ENCODE measurements at places on chromosomes 5 and 9. TPM values are rescaled to one million over a fixed set of nuclear protein-coding genes. Genes with fewer than 3 reads are reported as not detected.

Gene GALNT12
- polyA plus RNA-seq, result 7.4 TPM

Gene TMEM8B
- 5.3 TPM for polyA plus RNA-seq

DNA sequence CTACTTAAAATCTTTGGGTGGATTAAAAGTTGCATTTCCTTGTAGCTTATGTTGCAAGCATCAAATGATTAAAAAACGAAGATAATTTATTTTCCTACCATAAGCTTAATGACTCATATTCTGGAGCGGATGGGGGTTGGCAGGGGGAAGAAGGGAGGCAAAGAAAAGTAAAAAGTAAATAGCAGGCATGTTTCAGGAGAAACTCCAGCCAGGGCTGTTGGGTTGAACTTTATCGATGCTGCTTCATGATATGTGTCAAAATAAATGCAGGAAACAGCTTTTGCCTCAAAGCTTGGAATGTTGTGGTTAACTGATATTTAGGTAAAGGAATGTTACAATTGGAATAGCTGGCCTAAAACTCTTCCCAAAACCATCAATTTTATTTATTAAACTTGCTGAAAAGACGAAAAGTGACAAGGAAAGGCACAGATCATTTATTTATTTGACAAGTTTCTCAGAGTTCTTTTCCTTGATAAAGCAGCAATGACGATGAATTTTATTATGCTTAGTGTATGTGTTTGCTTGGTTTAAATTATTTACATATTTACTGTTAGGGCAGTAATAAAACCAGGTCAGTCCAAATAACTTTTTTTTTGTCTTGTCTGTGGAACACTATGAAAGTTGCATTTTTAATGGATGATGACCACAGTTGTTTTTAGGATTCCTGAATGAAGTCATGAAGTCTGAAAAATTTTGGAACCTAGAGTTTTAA, 177.9 kb downstream of the PCSK1 start:
- DNase-seq, result no peak

DNA sequence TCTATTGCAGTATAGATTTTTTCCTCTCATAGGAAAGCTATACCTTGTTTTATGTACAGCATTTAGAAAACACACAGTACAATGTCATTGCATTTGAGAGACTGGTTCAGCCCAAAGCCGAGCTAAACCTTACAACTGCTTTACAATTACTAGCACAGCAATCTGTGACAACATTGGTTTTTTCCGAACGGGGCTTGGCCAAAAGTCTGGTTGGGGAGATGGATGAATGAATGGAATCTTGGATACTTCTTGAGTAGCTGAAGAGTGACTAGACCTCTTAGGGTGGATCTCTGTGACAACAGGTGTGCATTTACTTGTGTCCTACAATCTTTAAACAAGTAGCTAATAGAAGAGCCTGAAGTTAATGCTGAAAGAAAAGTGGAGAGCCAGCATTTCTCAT, 1.2 kb downstream of the SGCD start:
- DNase-seq, result no peak

DNA sequence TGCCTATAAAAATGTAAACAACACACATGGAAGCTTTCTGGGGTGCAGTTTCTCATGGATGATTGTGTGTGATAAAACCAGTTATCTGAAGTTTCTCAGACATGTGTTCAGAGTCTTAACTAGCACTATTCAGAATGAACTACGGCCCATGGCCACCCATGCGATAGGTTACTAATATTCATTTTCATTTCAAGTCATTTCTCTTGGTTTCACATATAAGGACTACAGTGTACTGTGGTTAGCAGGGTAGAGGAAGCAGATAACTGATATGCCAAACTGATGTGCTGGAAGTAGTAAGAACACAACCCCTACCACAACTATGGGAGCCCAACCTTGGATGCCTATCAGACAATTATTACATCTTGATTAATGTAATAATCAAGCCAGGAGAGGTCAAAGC, 372.1 kb downstream of the DTWD2 start:
- no peak for DNase-seq

DNA sequence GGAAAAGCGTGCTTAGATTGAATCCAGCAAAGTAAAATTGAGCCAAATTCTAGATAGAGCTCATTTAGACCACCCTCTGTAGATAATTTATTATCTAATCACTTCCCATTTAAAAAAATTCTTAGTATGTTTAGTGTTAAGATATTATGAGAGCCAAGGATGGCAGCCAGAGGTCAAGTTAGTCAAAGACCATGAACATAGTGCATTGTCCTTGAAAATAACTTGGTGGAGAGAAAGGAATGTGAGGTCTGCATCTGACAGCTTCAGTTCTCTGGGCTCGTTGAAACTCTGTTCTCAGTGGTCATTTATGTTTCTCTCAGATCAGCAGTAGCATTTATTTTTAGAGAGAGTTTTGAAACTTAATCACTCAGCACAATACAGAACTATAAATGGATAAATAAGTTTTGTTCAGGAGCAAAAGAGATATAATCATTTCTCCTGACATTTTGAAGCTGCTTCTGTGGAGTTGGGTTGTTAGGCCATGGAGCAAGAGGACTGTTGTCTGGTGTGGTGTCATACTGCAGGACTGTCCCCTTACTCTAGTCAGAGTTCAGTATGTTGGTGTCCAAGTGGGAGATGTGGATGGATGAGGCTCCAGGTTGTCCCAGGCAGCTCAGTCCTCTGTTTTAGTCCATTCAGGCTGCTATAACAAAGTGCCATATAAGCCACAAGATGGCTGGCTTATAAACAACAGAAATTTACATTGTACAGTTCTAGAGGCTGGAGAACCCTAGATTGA, 337.7 kb downstream of the FBXL7 start:
- DNase-seq, result no peak

DNA sequence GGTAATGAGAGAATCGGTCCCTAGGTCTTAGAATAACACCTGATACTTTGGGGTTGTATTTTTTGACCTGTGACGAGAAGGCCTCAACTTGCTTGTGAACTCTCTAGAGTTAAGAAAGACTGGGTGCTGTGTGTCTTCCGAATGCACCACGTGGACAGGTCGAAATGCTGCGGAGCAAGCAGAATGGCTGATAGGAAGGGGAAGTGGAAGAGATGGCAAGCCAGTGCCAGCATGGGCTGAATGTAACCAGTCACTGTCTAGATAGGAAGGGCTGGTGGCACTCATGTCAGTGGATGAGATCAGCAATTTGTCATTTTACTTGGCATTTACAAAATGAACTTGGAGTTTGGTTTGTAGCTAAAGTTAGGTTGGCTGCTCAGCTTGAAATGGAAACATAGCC, 5.6 kb downstream of the OTULINL start:
- DNase-seq, result no peak

- no peak for DNase-seq
Observed at GRCh38 chr9:120892748-120893610, 16.0 kb upstream of the PHF19 start.

Gene PRSS3
- 4.7 TPM for polyA plus RNA-seq

DNA sequence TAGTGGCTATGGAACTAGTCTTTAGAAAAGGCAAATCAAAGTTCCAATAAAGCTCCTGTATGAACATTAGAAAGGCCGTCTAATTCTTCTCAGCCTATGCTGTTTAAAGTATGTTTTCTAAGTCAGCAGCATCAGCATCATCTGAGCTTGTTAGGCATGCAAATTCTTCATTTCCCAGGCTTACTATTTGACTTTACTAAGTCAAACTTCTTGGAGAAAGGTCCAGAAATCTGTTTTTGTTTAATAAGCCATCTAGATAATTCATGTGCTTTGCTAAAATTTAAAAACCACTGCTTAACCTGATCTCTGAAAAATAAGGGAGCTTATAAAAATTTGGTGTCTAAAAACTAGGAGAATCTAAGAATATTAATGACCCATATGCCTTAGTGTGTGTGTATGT, 200.2 kb upstream of the SGCD start:
- no peak for DNase-seq

- DNase-seq, result no peak
Observed at GRCh38 chr9:18056993-18057369, 417.0 kb upstream of the ADAMTSL1 start.

GRCh38 chr5:167699432-167699831, 592.0 kb upstream of the WWC1 start:
- no peak for DNase-seq

Gene TRAF1
- 1.2 TPM for polyA plus RNA-seq

DNA sequence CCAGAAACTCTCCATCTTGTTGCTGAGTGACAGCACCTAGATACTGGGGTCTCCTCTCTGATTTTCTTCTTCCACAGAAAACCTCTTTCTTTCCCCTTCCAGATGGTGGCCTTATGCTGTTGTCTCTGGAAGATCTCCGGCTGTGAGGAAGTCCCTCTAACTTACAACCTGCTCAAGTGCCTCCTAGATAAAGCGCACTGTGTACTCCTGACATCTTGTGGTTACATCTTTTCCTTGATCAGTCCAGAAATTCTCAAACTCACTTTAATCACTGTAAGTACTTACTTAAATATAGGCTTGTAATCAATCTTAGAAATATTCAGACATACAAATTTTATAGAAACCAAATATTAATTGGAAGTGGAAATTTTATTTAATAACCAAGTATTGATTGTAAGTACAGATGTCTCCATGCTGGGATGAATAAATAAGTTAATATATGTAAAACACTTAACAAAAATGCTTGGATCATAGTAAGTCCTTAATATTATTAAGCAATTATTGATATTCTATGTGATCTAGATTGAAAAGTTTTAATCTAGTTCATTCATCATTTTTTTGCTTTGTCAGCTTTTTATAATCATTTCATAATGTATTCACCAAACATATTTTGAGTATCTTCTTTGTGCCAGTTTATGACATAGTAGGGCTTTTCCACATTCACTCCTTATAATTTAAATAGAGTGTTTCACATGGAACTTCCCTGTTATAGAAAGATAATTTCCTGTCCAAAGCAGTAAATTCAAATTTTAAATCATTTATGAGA, 1381.4 kb upstream of the CDH6 start:
- no peak for DNase-seq

GRCh38 chr9:112059145-112059965, 115.7 kb downstream of the SUSD1 start:
- no peak for DNase-seq

GRCh38 chr5:38330207-38330606, 71.8 kb downstream of the EGFLAM start:
- no peak for DNase-seq

Measured in SK-N-SH (cell line).